Hypothalamus (tissue), 51 donors: ENCODE measurements at places on chromosomes 1 and 21.

- no peak for DNase-seq
Observed at GRCh38 chr1:100544791-100545190, 6.9 kb downstream of the GPR88 start.

DNA sequence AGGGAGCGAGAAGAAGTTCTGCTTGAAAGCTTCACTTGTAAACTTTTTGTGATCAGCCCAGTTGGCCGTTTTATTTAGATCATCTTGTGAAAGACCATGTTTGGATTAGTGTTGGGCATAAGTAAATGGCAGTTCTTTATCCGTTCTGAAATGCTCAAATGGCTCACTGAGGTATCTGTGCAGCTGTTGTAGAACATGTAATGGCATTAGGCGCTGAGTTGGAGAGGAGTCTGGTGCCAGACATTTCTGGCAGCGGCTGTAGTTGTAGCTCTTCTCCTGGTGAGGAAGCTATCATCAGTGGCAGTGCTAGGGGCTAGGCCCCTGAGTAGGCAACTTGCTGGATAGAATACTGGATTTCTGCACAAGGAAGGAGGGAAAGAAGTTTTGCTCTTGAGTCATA lies 321.6 kb downstream of the LMO4 start:
- DNase-seq: no peak

DNA sequence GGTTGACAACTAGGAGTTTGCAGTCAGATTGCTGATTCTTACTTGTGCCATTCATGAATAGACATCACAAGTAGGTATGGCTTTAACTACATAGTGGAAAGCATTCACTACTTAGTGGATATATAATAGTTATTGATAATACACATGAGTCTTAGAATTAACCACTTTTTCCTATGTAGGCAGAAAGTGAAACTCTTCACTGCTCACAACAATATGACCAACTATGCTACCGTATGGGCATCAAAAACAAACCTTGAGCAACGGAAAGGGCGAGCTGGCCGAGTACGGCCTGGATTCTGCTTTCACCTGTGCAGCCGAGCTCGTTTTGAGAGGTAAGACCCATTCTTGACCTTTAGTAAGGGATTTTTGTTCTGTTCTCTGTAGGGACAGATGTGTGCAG lies 38.7 kb downstream of the DHX9 start:
- DNase-seq: no peak

DNA sequence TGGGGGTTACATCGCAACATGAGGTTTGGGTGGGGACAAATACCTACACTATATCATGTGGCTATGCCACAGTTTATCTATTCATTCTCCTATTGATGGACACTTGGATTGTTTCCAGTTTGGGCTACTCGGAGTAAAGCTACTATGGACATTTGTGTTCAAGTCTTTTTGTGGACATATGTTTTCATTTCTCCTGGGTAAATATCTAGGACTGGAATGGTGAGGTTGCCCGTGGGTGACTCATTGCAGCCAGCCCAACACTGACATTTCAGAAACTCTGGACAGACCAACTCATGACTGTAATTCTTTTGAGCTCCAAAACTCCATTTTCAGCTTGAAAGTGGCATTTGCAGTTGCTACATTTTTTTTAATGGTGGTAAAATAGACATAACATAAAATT lies 82.7 kb downstream of the KAZN start:
- no peak for DNase-seq

DNA sequence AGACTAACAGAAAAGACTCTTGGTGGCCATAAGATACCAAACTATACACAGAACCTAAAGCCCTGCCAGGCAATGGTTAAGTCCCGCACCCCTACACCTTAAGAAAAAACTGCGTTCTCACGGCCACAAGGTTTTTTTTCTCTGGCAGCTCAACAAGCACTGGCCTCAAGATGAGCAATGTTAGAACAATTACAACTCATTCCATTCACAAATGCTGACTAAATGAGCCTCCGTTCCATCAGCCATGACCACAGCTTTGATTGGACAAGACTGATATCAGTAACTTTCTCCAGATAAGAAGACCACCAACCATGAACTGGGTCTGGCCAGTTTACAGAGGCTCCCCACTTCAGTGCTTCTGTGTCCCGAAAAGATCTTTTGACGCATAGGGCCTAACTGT lies 31.9 kb downstream of the SEC16B start:
- no peak for DNase-seq

- no peak for DNase-seq
Observed at GRCh38 chr1:190881064-190881463, 403.4 kb upstream of the BRINP3 start.

DNA sequence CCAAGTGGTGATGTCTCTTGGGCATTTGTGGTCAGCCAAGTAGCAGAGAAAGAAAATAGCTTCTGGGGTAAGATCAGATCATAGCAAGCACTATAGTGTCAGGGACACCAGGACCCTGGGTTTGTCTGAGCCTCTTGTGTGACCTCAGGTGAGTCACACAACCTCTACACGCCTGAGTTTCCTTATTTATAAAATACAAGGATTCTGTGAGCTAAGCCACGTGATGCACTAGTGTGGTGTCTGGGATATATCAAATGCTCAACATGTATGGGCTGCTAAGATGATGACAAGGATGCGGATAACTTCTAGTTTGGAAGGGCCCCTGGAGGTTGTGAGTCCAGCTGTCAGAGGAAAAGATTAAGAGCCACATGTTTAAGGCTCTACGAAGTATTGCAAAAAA lies 24.5 kb upstream of the ZNF436 start:
- no peak for DNase-seq

DNA sequence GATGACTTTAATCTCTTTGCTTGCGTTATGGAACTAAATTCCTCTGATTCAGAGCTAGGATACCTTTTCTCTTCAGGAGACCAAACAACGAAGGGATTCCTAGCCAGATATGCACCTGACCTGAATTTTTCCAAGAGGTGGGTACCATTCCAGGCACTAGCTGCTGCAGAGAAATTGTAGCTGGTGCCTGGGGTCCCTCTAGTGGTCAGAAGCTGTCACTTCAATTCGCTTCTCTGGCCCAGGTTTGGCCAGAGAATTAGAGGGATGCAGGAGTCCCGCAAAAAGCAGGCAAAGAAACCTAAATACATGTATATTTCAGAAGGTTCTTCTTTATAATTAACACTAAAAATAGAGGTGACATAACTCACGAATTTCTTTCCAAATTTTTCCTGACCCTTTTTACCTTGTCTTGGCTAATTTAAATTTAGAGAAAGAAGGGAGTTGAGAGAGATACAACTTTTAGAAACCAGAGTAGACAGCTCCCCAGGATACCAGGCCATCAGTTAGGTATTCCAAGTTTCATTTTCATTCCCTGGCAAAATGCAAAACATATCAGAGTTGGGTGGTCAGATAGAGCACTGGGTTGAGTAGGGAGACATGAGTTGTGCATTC lies 9.6 kb downstream of the ACKR1 start:
- DNase-seq: no peak

- no peak for DNase-seq
Observed at GRCh38 chr1:18190598-18190997, 83.0 kb downstream of the IGSF21 start.

GRCh38 chr1:34460193-34460592 lies 283.5 kb downstream of the C1orf94 start:
- no peak for DNase-seq

DNA sequence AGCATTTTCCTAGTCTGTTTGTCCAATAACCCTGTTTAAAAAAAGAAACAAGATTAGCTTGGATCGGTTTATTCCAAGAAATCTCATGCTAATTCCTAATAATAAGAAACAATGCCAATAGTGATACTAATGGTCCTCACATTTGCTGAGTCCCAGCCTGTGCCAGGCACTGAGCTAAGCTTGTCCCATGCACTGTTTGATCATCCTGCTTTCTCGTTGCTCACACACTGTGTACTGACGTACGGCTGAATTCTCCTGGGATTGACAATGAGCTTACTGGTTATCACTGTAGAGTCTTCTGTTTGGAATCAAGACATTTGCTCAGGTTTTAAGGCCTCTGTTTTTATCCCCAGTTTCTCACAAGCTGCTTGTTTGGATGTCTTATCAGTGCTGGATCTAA lies 71.1 kb downstream of the CACNA1E start:
- DNase-seq: no peak

GRCh38 chr21:42080788-42081083 lies 9.6 kb downstream of the UMODL1 start:
- no peak for DNase-seq

- no peak for DNase-seq
Observed at GRCh38 chr1:62964141-62964540, 180.2 kb downstream of the ATG4C start.

DNA sequence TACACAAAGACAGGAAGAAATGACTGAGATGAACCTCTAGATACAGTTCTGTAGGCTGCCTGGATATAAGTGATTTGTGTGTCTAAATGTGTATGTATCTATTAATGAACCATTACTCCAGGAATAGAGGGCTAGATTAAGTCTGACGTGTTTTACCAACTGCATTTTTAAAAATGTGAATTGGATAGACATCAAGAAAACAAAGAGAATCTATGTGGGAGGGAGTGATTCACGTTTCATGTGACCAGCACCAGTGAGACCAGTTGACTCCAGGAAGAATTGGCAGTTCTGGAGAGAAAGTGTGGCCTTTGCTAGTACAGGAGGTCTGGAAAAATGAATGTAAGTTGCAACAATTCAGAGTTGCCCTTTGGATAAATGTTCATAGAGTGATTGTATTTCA lies 53.4 kb upstream of the RGS21 start:
- DNase-seq: no peak

- no peak for DNase-seq
Observed at GRCh38 chr1:96515925-96516324, 205.7 kb upstream of the PTBP2 start.

GRCh38 chr1:66140072-66140471 lies 347.4 kb downstream of the PDE4B start:
- DNase-seq: no peak

DNA sequence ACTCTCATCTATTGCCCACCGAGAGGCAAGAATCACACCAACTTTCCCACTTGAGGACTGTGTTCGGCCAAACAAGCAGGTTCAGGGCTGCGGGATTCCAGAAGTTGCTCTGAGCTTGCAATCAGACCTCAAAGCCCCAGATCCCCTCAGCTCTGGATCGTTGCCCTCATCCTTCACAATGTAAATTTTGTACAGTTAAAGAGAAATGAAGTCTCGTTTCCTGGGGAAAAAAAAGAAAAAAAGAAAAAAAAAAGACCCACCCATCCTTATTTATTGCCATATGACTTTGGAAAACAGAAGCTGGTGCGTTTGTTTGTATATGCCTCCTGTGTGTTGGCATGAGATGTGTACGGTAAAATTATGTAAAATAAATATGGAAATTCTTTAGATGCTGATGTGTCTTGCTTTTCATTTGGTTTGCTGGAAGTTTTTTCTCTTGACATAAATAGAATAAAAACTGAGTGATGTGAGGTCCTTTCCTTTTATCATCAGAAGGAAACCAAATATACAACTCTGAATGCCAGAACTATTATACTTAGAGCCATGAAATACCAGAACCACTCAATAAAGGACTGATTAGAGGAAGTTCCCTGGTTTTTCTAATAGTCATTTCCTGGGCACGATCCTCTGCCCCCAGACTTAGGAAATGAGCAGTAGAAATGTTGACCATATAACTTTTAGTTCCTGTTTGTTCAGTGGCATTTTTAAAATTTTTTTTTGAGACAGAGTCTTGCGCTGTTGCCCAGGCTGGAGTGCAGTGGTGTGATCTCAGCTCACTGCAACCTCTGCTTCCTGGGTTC lies 48.7 kb downstream of the LHX4 start:
- DNase-seq: no peak

- DNase-seq: no peak
Observed at GRCh38 chr1:101136739-101137138, 100.1 kb upstream of the S1PR1 start.

- DNase-seq: no peak
Observed at GRCh38 chr1:51644020-51644419, 27.1 kb downstream of the OSBPL9 start.

GRCh38 chr21:25647647-25648046 lies 8.6 kb downstream of the JAM2 start:
- DNase-seq: no peak

DNA sequence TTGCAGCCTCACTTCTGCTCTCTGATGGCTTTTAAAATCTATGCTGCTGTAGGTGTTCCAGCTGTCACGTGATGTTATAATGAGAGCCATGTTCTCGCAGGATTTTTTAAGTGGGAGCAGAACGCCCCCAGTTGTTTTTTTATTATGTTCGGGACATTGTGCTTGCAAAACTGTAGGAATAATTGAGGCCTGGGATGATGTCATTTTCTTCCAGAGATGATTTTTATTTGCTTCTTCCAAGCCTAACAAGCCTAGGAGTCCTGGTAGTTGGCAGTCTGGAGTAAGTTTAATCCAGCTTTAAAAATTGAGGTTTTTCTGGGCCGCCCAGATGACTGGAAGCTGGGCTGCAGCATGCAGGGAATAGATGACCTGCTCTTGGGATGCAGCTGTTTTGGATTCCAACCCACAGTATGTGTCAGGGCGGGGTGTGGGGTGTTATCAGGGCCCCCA lies 34.6 kb upstream of the CHIT1 start:
- DNase-seq: no peak

GRCh38 chr1:210918893-210919292 lies 215.1 kb downstream of the KCNH1 start:
- DNase-seq: no peak

- DNase-seq: no peak
Observed at GRCh38 chr1:43970911-43971310, 1.1 kb downstream of the DPH2 start.

DNA sequence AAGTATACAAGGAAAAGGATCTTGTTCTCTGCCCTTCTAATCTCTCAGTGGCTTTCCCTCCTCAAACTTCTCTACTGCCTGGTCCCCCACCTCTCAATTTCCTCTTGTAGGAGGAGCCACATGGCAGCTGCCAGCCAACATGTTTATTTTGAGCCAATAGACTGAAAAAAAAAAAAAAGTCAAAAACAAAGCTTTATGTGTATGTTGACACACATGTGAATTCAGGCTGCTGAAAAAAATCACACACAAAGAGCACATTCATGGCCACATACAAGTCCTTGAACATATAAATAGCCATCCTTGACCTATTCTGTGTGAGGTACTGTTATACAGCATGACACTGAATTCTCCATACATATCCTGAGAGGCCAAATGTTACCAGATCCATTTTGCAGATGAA lies 3.7 kb downstream of the PTPN14 start:
- DNase-seq: no peak

DNA sequence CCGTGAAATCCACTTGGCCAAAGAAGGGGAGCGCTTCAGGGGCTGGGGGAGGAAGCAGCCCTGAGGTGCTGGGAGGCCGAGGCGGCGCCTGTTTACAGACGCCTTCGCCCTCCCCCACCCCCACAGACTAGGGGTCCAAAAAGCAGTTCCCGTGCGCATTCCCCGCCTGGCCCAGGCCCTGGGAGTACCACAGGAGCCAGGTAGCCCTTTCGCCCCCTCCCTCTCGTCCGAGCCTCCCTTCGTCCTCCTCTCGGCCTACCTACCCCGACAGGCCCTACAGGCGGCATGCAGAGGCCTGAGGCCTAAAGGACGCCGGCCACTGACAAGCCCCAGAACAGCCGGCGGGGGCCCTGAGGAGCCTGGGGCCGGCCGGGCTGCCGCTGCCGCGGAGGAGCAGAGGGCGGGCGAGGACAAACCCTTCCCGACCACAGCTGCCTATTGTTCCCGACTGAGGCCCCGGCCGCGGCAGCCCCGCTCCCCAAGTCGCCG lies 522 bp downstream of the RC3H1 start:
- DNase-seq: peak; percentile 60

- no peak for DNase-seq
Observed at GRCh38 chr1:88891951-88892340, 579 bp upstream of the GTF2B start.

GRCh38 chr1:107430540-107431228 lies 289.8 kb downstream of the NTNG1 start:
- DNase-seq: no peak

- DNase-seq: no peak
Observed at GRCh38 chr1:8456308-8456912, 138.5 kb downstream of the SLC45A1 start.
